ENCODE measurements at places on chromosomes 1 and 21. TPM values are rescaled to one million over a fixed set of nuclear protein-coding genes. Genes with fewer than 3 reads are reported as not detected.

GRCh38 chr1:85201340-85202091, 700 bp upstream of the SYDE2 start:
- peak; percentile 71 for DNase-seq

GRCh38 chr1:112866151-112866550, 89.8 kb downstream of the SLC16A1 start:
- DNase-seq = no peak

- peak; percentile 54 for DNase-seq
Observed at GRCh38 chr1:234230414-234230862, 142.8 kb upstream of the COA6 start.

- DNase-seq = no peak
Observed at GRCh38 chr1:216332462-216332861, 90.8 kb downstream of the USH2A start.

DNA sequence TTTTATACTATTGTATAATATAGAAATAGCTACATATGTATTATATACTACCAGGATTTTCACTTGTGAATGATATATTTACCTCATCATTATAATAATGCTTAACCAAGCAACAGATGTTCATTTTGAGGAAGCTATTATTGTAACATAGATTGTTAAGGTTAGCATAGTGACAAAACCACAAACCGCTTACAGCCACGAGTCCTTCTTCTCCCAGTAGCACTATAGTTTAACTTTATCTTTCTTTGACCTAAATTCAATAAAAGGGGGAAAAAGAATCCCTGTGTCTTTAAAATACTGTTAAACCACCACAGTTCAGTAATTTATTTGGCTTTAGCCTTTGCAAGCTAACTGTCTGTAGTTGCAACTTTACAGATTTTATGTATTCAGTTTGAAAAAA, 1039.4 kb upstream of the B3GALT2 start:
- no peak for DNase-seq

DNA sequence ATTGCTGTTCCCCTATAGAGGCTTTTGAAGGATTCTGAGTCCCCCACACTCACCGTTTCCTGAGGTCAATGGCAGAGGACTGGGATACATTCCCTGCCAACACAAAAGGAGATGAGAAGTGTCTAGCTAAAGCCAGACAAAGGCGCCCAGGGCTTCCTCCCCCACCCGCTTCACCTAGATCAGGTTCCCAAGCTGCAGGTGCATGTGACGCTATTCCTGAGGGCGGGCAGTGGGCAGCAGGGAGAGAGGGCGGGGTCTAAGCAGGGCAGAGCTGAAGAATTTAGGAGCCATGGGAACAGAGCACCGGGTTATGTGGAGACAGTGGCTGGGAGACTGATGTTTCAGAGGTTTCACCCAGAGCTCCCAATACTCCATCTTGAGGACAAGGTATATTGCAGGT, 6.0 kb upstream of the ARHGEF2 start:
- DNase-seq = no peak

DNA sequence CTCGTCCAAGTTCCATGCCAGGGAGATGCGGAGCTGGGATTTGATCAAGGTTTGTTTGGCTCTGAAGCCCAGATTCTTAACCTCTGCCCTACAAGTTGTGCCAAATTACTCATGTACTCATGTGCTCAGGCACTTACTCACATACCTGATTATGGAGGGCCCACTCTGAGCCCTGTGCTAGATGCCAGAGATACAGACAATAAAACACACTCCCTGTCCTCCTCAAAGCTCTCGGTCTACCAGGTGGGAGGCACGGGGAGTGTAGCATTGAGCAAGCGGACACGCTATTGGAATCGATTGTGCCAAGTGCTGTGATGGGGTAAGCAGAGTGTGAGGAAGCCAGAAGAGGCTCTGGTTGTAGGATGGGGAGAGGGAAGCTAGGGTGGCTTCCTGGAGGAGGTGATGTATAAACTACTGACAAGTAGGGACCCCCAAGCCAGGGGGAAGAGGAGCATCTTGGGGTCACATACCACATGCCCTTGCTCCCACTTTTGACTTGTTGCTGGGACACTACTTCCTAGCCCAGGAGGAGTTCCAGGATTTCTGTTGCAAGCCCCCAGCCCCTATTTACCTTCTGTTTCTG, 49.8 kb upstream of the IFNLR1 start:
- DNase-seq = no peak

OR2T2 gene
- total RNA-seq = not detected

CD34 gene
- 0.02 TPM for total RNA-seq

C1orf185 gene
- total RNA-seq = not detected

MPZL1 gene
- total RNA-seq = 17.3 TPM
